Dorsolateral prefrontal cortex (tissue), 122 donors: ENCODE measurements at places on chromosomes 13 and 19. TPM values are rescaled to one million over a fixed set of nuclear protein-coding genes. Genes with fewer than 3 reads are reported as not detected.
A peak's percentile ranks its signal among the peaks of the same experiment; 100 is the strongest.

DNA sequence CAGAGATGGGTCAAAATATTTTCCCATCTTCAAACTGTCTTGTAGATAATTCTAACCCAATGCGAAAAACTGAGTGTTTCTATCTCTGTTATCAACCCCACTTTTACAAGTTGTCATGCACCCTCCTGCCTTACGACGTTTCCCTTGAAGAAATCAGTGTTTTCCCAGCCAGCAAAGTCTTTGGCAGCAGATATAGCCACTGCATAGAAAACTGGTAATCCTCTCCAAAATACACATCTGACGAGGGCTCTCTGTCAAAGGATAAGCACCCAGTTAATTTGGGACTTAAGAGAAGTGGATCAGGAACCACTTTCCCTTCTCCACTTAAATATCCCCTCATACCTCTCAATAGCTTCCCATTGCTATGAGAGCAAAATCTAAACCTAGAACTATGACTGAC, 351.9 kb upstream of the MIR17HG start:
- no peak for DNase-seq

GRCh38 chr13:62964522-62964921, 1548.9 kb upstream of the PCDH20 start:
- no peak for DNase-seq

DNA sequence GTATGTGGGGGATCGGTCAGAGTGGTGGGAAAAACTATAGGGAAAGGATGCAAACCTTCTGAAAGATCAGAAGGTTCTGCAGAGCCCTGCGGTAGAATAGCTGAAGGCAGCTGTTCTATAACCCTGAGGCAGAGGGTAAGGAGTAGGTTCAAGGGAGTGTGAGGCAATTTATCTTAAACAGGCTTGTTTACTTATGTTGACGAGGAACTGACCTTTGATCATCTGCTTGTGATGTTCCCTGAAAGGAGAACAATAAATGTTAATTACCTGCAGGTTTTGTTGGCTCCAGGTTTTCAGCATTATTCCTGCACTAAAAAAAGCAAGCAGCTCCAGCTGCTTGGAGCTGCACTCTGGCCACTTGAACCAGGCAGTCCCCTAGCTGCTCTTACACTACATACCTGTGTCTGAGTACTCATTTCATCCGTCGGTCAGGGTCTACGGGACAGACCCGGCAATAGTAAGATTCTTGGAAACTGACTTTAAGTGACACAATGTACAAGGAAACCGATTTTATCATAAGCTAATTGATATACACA, 202.1 kb downstream of the TBC1D4 start:
- DNase-seq: no peak

Gene S1PR2
- 2.6 TPM for total RNA-seq

- DNase-seq: no peak
Observed at GRCh38 chr13:114286808-114287207, 5.4 kb downstream of the UPF3A start.

GRCh38 chr13:50187352-50188029, 172.2 kb downstream of the KCNRG start:
- DNase-seq: no peak

GRCh38 chr19:4534836-4535658, at the start of gene PLIN5:
Gene PLIN5 (minus strand): TSS chr19:4535224. CDS start chr19:4534074, 1,150 bp downstream.
- peak; percentile 80 for DNase-seq
